ENCODE measurements at places on chromosomes 4 and X.

GRCh38 chr4:41216294-41217019, 2.1 kb upstream of the APBB2 start:
- peak; percentile 83 for DNase-seq

DNA sequence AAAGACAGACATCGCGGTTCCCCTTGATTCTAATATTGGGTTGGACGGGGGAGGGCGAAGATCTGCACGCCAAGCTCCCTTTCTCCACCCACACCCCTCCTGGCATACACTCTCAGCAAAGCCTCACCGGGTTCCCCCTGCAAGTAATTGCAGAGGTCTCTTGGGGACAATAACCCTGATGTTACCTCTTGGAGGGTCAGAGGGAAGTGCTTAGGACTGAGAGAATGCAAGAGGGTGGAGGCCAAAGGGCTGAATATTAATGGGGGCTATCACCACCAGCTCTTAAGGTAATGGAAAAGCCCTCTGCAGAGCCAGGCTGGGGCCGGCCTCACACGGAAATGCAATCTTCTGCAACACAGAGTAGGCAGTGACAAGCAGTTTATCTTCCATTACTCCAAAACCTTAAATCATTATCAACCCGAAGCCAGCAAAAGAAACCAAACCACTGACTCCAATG, 344.1 kb upstream of the GATB start:
- DNase-seq = no peak

DNA sequence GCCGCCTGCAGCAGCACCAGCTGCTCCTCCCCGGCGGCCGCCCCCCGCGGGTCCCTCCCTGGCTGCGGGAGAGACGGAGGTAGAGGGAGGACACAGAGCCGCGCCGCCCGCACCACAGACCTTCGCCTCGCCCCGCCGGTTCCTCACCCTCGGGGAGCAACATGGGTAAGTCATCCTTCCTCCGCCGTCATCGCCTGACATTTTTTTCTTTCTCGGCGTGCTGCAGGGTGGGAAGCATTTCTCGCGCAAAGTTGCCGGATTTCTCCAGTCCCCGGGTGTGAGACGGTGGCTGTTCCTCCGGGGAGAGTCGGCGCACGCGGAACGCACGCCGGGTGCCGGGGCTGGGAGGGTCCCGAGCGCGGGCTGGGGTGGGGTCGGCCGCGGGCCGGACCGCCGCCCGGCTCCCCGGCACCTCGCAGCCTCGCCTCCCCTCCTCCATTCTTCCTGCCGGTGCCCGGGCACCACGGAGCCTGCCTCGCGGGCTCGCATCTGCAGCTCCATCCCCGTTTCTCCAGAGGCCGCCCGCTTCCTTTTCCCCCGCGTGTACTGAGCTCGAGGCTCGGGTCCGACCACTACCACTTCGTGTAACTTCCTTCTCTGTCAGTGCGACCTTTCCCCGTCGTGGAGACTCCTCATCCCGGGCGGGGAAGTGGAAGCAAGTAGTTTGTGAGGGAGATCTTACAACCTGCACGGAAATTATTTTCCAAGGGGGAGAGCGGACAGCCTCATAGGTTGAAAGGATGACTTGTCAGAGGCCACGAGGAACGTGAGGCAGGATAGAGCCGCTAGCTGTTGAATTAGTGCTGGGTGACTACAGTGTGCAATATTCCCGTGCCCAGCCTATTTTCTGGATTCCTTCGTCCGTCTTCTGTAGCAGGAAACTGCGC, 464 bp downstream of the RAP1GDS1 start:
- peak; percentile 55 for DNase-seq

DNA sequence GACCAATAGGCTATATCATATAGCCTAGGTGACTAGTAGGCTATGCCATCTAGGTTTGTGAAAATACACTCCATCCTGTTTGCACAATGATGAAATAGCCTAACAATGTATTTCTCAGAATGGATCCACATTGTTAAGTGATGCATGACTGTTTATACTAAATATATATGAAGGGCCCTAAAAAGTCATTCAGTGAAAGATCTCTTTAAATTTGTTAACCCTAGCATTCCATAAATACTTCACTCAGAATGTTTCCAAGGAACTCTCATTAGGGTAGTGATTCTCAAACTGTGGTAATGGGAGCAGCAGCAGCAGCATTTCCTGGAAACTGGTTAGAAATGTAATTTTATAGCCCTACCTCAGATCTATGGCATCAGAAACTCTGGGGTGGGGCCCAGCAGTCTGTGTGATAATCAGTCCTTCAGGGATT, 74.9 kb downstream of the PRRG1 start:
- no peak for DNase-seq

GRCh38 chr4:163385466-163385865, 41.8 kb downstream of the NPY5R start:
- DNase-seq = no peak

DNA sequence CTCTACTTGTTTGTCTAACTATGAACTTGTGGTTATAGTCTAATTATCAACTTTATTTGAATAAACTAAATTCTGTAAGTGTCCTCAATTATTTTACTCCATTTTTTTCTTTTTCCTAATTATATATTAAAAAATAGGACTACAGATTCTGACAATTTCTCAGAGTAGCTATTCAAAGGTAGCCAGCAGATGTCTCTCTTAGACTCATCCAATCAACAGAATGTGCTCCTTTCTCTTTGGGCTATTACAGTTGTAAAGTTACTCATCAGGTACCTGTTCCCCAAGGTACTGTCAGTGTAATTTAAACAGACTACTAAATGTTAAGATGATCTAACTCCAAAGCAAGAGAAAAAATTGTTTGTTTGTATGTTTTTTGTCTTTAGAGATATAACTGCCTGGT, 248.6 kb downstream of the PCDH18 start:
- no peak for DNase-seq

- DNase-seq = no peak
These were observed 239.9 kb upstream of the TEX13A start for GRCh38 chrX:105460376-105460775.

GRCh38 chr4:80073473-80074008, 512 bp upstream of the ANTXR2 start:
- DNase-seq = peak; percentile 35

DNA sequence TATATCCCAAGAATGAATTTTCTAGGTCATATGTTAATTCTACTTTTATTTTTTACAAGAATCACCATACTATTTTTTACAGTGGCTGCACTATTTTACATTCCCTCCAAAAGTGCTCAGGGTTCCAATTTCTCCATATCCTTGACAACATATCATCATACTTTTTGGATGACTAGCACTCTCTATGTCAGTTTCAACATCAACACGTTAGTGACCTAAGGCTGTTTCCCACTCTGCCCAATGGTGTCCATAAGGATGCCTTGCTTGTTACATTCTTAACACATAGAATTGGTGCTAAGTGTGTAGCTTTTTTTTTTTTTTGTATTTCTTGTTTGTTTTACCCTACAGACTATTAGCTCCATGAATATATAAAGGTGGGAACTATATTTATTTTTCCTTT, 175.4 kb downstream of the PCDH10 start:
- DNase-seq = no peak

DNA sequence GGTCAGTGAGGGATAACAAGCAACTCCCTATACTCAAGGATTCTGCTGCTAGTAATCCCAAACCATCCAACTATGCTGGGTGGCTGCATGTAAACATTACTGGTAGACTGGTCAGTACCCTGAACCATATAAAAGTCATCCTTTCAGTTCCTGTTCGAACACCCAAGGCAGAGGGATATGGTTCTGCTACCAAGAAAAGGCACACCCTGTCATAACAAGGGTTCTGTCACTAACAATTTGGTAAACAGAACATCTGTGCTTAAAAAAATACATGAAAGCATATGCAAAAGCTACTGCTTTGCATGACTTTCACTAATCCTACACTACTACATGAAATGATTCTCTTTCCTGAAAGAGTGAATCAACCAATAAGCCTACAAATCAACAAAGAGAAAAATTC, 76.8 kb upstream of the MCF2 start:
- DNase-seq = no peak

GRCh38 chrX:50747471-50747900, 66.5 kb downstream of the SHROOM4 start:
- DNase-seq = peak; percentile 15

Measured in stimulated activated CD4-positive, alpha-beta T cell treated with anti-CD3 and anti-CD28 coated beads, Interleukin-15, amount 100 ng/mL, for 24 hours (primary cell).